ENCODE measurements at places on chromosomes 1 and 21.

- DNase-seq, result no peak
These were observed 109.2 kb downstream of the TOMM20 start for GRCh38 chr1:235019471-235019870.

GRCh38 chr1:93324486-93325464 is 20.9 kb upstream of the DR1 start:
- DNase-seq, result no peak

GRCh38 chr1:236862219-236862591 is 67.1 kb downstream of the MTR start:
- DNase-seq, result no peak

DNA sequence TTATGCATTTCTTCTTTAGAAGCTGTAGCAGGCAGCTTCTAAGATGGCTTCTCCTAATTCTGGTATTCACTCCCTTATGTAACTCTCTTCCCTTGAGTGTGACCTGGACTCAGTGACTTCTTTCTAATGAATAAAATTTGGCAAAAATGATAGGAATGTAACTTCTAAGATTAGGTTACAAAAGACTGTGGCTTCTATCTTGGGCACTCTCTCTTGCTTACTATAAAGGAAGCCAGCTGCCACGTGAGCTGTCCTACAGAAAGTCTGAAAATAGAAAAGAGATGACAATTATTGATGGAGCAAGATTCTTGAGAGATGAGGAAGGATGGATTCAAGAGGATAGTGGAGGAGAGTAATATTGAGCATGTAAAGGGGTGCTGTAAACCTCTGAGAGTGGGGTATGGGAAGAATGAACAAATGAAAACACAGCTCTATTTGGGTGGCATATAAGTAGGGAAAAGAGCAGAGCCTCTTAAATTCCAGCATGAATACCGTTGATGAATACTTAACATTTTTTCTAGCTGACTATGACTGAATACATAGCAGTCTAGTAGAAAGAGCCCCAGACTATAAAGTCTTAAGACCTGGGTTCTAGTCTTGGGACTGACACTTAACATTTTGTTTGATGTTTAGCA is 5.5 kb downstream of the TSEN15 start:
- no peak for DNase-seq
